Progenitor cell of endocrine pancreas (in vitro differentiated cells): ENCODE measurements at places on chromosomes 1 and 21. TPM values are rescaled to one million over a fixed set of nuclear protein-coding genes. Genes with fewer than 3 reads are reported as not detected.
A peak's percentile ranks its signal among the peaks of the same experiment; 100 is the strongest.

DNA sequence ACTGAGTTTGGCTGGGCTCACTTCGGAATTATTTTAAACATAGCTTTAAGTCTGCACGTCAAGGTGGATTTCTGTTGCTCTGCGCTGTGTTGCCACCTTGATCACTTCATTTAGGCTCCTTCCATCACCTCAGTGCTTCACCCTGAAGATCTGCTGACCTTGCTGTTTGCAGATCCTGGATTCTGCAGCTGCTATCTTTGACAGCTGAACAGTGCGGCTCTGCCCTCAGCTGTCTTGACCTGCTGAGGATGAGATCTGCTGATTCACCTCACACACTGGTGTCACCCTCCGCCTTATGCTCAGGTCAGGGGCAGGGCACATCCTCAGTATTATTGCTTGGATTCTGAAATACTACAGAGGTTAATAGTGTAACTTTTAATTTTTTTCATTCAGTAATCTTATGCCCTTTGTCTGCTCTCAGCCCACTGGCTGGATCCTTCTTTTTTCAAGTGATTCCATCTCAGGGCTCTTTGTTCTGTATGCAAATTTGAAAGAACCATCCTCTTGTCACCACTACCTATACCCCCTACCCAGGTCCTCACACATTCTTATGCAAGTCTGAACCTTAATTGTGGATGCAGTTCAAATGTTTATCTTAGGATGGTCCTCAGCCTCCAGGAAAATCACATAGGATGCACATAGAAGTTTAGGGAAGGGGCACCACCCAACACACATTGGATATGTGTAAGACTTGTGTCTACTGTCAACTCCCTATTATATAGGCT lies 364.0 kb downstream of the OLFM3 start:
- no peak for DNase-seq

DNA sequence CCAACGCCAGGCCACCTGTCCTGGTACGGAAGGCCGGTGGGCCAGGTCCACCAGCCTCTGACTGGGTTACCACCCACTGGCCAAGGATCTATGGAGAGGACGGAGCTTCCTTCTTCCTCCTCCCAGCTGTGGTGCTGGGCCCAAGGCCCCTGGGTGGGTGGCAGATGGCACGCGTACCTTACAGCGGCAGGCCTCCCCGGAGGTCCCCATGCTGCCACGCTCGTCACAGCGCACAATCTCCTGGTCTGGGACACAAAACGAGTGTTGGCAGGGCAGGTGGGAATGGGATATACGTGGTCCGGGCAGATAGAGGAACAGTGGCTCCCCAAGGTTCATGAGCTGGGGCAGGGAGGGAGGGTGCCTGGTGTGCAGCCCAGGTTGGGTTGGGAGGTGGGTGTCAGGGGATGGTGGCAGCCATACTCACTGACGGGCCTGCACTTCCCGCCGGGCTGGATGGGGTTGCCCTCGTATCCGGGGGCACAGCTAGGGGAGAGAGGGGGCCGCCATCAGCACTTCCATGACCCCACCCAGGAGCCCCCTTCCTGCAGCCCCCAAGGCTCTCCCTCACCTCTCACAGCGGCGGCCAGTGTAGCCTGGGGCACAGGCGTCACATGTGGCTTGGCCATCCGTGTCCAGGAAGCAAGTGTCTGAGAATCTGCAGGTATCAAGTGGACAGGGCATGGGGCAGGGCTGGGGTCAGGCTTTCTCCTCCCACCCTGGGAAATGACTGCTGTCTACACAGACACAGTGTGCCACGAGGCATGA lies 58.9 kb downstream of the HSPG2 start:
- DNase-seq: no peak

- no peak for DNase-seq
Measured at GRCh38 chr1:7229186-7229585, 443.9 kb downstream of the CAMTA1 start.

DNA sequence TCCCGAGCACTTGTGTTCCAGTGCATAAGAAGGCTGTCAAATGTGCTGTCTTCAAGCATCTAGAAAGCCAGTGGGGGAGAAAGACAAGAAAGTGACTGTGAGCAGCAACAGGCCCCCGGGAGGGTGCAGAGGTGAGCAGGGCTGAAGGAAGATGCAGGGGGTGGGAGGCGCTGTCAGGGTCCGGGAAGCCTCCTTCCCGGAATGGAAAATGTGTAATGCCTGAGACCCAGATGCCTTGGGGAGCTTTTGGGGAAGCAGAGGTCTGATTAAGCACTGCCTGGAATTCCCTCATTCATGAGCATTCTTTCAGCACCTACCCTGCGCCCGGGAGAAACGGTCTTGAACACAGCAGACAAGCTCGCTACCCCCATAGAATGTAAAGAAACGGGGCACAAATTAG lies 1.3 kb downstream of the NPHP4 start:
- no peak for DNase-seq

DNA sequence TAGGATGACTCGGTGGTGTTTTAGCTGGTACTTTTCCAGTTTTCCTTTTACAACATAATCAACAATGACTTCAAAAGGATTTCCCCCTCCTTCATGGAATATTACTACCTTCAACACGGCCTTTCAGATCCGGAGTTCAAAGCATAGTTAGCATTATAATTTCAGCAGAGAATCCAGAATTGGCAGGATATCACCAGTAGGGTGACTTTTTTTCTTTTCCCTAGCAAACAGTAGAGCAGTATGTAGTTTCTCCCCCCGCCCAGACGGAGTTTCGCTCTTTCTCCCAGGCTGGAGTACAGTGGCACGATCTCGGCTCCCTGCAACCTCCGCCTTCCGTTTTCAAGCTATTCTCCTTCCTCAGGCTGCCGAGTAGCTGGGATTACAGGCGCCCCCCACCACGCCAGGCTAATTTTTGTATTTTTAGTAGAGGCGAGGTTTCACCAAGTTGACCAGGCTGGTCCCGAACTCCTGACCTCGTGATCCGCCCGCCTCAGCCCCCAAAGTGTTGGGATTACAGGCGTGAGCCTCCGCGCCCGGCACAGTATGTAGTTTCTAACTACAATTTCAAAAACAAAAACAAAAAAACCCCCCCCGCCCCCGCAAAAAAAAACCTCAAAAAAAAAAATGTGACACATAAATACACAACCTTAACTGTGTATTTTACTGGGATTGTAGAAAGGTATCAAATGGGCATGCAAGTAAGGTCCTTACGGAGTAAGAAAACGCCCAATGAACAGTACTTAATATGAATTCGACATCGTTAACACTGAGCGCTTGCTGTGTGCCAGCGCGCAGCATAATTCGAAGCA lies 1.5 kb upstream of the COX20 start:
- DNase-seq: peak; percentile 12

DNA sequence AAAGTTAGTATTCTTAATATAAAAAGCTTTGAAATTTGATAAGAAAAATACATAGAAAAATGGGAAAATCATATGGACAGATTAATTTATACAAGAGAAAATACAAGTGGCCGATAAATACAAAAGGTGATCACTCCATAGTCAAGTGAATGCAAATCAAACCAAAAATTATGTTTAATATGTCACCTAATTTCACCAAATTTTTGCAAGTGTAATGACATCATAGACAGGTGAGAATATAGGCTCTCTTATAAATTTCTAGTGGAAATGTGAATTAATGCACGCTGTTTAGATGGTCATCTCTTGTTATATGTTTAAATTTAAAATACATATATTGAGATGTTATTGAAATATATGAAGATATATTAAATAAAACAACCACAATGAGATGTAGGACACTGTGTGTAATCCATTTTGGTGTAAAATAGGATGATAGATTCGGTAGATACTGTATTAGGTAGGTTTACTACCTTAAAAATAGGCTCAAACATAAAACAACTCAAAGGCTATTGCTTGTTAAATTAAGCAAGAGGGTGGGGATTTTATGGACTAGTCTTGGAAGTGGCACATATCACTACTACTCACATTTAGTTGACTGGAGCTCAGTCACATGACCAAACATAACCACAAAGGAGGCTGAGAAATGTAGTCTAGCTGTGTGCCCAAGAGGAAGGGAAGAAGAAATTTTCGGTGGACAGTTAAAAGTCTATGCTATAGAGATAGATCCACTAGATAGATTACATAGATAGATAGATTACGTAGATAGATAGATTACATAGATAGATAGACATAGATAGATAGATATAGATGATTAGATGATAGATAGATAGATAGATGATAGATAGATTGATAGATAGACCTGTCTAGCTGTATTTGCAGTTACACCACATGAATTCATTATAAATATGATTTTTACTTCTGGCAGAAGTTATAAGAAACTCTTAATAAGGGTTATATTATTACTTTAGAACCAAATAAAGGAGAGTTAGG lies 9.2 kb downstream of the INSL5 start:
- DNase-seq: no peak

DNA sequence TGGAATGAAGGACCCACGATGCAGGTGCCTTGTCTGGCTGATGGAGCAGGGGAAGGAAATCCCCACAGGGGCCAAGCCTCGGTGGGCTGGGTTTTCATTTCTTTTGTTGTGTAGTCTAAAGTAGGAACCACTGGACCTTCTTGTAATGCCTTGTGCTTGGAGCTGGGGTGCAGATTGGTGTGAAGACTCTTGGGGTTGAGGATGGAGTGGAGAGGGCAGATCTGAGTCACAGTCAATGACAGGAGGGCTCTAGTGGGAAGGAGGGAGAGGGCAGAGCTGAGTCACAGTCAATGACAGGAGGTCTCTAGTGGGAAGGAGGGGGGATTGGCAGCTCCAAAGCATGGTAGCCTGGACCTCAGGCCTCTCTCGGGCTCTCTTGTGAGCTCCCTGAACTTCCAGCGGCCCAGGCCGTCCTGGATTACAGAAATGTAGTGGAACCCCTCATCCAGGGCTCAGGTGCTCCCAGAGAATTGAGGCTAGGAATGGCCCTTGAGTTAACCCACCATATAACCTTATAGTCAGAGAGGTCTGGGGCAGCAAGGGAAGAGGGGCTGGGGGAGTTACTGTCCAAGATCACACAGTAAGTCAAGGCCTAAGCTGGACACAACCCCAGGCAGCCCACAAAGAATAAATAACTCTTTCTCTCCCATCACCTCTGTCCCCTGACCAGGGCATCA lies 313.8 kb downstream of the MATN1 start:
- peak; percentile 8 for DNase-seq

- DNase-seq: peak; percentile 24
Measured at GRCh38 chr1:117928881-117929342, 509 bp downstream of the GDAP2 start.

Gene GNG5
- 189 and 210 TPM in 2 replicates for total RNA-seq

Gene GPR153
- 6.3 and 6.5 TPM in 2 replicates for total RNA-seq
